ENCODE measurements at places on chromosomes 3 and 15.
A peak's percentile ranks its signal among the peaks of the same experiment; 100 is the strongest.

DNA sequence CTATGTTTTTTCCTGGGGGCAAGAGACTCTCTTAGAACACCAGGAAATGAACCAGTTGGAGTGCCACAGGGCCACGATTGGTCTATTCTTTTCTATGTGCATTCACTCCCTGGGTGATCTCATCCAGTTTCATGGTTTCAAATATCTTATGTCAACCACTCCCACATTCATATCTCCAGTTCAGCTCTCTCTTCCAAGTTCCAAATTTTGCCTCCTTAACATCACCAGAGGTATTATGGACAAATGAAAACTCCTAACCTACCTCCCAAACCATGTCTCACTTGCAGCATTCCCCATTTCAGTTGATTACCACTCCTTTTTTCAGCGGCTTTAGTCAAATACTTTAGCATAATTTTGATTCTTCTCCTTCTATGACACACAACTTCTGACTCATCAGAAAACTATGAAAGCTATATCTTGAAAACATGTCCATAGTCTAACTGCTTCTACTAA is 203.1 kb upstream of the SEMA6D start:
- no peak for DNase-seq

DNA sequence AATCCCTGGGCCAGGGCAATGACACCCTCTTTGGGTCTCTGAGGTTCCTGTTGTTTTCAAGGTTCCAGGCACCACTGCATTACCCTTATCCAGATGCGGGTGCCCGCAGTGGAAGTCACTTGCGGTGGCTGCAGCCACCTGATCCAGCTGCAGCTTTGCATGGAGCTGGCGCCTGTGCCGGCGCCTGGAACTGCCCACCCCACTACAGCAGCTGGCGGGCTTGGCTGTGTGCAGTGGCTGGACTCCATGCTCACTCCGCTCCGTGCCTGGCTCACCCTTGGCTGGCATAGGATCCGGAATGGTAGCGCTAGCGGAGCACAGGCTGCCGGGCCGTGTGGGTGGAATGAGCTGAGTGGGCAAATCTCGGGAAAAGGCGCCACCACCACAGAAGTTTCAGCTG is 832.6 kb upstream of the CADM2 start:
- DNase-seq, result no peak

DNA sequence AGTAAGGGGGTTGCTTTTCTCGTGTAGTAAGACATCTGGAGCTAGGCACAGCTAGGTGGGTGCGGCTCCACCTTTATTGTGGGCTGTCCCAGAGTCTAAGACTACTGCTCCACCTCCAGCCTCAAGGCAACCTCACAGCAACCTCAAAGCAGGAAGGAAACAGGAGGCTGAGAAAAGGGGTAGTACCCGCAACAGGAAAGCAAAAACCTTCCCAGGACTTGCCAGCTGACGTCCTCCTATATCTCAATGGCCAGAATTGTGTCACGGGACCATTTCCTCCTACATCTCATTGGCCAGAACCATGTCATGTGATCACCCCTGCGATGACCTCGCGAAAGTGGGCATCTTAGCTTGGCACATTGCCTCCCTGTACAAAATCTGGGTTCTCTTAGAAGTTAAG is 4.3 kb upstream of the GPR160 start:
- DNase-seq, result peak; percentile 13

- no peak for DNase-seq
These were observed 4.0 kb downstream of the IL12A start for GRCh38 chr3:159992589-159992988.

- DNase-seq, result no peak
These were observed 39.0 kb downstream of the ADAMTSL3 start for GRCh38 chr15:83692746-83693581.

DNA sequence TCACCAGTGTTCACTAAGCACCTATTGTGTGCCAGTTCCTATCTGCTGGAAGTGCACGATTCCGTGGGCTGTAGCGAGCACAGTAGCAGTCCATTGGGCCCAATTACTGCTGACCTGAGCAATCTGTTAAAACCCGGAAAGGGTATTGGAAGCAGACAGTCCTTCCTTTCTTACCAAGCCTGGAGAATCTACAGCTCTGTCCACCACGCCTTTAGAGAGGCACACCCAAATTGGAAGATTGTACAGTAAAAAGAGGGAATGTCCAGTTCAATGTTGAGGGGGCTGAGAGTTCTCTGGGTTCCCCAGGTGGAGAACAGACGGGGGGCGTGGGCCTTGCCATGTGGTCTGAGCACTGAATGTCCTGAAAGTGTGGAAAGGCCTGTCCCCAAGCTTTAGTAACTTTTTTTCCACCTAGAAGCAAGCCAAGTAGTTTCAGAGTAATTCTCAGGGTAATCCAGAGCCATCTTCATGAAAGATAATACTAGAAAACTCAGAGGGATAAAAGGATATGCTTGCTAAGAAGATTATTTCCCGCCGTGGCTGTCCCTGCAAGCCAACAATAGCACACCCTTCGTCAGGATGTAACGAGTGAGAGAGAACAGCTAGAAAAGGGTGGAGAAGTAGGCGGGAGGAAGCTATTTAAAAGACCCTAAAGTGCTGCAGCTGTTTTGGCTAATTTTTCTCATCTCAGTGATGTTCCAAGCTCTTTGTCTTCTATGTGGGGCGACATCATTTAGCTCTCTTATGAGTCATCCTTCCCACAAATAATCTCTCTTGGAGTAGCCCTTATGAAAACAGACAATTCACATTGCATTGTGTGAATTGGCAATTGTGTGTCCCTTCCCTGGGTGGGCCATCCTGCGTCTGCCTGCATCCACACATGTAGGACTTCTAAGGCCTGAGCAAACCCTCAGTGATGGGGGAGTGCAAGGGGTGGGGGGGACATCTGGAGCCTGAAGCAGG is 181.0 kb downstream of the ATG7 start:
- DNase-seq, result no peak

DNA sequence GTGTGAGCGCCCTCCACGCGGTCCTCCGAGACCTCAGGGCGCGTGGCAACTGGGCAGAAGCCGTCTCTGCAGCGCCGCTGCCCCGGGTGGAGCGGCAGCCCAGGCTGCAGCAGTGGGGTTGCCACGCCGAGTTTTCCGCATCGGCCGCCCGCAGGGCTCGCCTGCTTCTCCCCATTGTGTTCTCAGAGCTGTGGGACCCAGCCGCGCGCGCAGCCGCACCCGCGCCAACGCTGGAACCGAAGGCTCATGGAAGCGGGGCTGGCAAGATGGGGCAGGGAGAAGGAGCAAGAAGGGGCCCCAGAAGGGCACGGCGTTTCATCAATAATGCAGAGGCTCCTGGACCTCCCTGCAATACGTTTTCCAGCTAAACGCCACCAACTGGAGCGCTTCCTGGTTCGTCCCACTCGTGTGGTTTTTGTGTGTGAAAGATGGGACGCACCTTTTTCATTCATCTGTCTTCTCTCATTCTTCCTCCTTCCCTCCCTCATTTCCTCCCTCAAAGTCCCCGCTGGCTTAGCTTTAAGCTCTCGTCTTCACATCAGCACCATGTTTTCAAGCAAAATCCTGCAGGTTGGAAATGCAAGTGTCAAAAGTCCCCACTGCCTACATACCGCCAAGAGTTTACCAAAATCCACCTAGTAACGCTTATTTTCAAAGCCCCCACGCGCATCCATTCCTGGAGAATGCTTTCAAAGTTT is 1.2 kb downstream of the ROBO1 start:
- no peak for DNase-seq

DNA sequence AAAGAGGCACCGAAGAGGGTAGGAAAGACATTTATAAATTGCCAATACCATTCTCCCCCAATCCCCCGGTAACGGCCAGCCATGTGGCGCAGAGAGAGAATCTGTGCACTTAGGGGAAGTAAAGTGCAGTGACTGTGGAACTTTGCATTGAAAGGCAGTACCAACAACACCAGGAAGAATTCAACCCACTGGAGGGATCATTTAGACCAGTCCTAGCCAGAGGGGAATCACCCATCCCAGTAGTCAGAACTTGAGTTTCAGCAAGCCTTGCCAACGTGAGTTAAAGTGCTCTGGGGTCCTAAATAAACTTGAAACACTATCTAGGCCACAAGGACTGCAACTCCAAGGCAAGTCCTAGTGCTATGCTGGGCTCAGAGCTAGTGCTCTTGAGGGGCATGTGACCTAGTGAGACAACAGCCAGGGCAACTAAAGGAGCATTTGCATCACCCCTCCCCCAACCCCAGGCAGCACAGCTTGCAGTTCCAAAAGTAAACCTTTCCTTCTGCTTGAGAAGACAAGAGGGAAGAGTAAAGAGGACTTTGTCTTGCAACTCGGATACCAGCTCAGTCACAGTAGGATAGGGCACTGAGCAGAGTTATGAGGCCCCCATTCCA is 15.0 kb downstream of the CEP70 start:
- DNase-seq, result no peak

GRCh38 chr3:142028243-142028777 is 121.0 kb downstream of the TFDP2 start:
- peak; percentile 63 for DNase-seq

DNA sequence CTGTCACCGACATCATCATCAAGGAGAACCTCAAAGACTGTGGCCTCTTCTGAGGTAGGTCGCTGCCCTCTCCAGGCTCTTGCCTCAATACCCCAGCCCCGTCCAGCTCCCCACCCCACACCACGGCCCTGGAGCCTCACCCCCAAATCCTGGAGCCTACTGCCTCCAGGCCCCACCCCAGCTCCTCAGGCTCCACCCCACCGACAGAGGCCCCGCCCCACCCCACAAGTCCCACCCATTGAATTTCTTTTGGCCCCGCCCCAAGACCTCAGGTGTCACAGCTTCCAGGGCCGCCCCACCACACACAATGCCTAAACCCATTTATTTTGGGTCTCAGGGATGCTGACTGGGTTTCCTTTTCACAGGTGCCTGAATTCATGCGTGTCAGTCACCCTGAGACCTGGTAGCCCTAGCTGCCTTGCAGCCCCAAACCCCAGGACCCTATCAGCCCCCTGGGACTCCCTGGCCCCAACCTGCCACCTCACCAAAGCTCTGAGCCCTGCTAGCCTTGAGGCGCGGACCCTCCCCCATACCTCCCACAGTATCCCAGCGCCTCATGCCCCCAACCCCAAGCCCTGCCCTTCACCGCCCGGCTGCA is 3.6 kb downstream of the GNAT1 start:
- DNase-seq, result no peak

- peak; percentile 2 for DNase-seq
These were observed 78.4 kb upstream of the RAD18 start for GRCh38 chr3:9041626-9042025.

DNA sequence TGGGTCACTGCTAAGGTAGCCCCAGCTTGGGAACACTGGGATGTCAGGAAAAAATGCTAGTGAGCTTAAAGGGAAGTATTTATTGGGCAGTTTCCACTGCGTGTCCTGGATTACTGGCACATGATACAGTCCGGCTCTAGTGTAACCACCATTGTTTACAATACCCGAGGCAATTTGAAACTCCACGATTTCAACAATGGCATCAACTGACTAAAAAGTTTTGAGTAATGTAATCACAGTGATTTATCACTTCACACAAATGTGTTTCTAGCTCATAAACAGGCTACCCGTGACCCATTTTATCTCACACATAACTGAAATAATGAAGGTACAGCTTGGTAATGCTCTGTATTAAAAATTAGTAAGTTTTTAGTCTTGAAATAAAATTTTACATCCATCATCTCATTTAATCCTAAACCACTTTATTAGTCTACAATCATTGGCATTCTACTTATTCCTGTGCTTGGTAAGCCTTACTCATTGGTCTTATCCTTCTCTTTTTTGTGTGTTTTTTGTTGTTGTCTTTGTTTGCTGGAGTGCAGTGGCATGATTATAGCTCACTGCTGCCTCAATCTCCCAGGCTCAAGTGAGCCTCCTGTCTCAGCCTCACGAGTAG is 7.6 kb downstream of the ZMAT3 start:
- no peak for DNase-seq

- peak; percentile 64 for DNase-seq
These were observed 144.0 kb upstream of the SMAD3 start for GRCh38 chr15:66921319-66921915.

DNA sequence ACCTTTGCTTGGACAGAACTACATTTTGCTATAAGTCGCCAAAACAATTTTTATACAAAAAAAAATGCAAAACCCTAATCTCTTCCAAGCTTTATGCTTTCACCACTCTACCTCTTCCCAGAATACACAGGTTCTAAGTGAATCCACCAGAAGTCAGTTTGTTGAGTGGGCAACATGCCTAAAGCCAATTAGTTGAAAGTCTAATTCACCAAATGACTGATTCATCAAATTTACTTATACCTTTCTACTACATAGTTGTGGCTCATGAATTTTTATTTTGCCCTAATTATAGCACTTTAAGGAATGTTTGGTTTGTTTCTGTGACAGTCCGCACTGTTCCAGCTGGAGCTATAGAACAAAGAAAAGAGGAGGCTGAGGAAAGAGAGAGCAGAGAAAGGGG is 265.9 kb upstream of the TGFBR2 start:
- DNase-seq, result no peak

DNA sequence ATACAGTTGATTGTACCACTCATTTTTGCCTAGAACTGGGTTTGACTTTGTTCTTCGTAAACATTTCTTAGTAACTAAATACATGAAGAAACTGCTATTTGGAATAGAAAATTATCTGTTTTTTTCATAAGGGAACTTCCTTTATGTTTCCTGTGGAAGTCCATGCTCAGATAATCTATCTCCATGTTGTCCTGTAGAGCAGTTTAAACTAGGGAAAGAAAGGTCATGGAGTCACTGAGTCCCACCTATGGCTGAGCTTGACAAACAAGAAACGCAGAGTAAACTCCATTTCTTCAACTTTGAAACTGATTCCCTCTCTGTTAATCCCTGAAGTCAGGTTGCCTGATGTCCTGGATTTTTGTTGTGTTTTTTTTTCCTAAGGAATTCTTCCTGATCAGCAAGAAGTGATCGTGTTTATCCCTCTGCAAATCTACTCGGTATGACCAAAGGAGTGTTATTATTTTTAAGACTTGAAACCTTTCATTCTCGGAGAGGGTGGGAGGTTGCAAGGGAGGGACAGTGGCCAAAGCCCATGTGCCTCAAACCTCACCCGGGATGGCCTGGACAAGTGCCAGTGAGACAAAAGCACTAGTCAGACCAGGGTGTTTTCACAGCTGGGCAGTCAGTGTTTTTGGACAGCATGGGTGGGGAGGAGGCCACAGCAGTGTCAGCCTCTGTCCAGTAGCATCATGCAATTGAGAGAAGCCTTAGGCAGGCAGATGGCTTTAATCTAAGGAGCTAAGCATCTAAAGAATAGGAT is 129.8 kb upstream of the PHLDB2 start:
- no peak for DNase-seq

DNA sequence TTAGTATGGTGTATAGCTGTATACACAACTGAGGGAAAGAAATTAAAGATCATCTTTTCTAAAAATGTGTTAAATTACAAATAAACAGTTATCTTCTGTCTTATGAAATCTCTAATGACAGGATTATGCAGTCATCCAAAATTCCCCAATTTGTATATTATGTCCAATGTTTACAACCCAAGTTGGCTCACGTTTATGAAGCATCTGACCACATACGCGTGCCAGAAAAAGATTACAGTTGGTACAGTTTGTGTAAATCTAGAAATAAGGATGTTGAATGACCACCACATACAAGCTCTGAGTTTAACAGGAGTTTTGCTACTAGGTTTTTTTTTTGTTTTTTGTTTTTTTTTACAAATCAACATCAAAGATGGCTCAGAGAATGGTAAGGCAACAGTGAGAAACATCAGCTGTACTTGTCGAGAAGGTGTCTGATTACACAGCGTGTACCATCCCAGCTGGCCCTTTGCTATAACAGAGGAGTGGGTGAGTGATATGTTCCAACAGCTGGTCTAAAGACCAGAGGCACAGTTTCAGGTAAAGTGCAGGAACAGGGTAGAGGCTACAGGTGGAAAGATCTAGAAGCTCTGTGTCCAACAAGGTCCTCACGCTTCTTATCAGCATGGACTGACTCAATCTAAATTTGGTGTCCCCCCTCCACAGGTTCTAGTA is 47.1 kb downstream of the USF3 start:
- DNase-seq, result peak; percentile 16

- DNase-seq, result no peak
These were observed 172.0 kb downstream of the OPA1 start for GRCh38 chr3:193764959-193765358.

Measured in suppressor macrophage treated with lipopolysaccharide for 1 hour (primary cell).